ENCODE measurements at places on chromosomes 3 and 15.

- no peak for DNase-seq
Observed at GRCh38 chr3:182787302-182788036, 5.8 kb upstream of the ATP11B start.

DNA sequence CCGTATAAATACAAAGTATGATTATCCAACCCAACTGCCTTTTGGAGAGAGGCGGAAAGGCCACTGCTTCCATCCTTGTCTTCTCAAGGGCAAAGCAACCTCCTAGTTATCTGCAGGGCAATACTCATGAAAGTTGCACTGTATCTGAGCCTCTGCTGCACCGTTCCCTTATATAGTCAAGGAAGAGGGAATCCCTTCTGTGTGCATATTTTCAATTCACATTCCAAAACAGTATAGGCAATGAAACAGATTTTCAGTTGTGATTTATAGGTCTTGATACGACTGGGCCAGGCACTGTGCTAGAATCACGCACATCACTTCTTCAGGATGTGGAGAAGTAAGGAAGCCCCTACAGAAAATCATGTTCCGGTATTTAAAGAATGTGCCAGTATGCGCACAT is 455.7 kb downstream of the FOXP1 start:
- no peak for DNase-seq

GRCh38 chr15:41977757-41978383 is 5.5 kb upstream of the EHD4 start:
- no peak for DNase-seq

DNA sequence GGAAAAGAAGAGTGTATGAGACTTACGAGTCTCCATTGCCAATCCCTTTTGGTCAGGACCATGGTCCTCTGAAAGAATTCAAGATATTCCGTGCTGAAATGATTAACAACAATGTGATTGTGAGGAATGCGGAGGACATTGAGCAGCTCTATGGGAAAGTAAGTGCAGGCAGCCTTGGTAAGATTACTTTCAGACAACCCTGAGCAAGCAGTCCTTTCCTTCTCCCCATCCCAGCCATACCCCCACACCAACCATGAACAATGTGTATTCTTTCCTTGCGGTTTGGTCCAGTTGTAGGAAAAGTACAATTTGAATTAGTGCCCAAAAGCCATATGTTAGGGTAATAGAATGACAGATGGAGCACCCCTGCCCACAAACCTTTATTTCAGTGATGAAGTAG is 5.6 kb downstream of the TSEN2 start:
- DNase-seq: no peak

- no peak for DNase-seq
Observed at GRCh38 chr3:142148044-142148791, 1.1 kb downstream of the TFDP2 start.

DNA sequence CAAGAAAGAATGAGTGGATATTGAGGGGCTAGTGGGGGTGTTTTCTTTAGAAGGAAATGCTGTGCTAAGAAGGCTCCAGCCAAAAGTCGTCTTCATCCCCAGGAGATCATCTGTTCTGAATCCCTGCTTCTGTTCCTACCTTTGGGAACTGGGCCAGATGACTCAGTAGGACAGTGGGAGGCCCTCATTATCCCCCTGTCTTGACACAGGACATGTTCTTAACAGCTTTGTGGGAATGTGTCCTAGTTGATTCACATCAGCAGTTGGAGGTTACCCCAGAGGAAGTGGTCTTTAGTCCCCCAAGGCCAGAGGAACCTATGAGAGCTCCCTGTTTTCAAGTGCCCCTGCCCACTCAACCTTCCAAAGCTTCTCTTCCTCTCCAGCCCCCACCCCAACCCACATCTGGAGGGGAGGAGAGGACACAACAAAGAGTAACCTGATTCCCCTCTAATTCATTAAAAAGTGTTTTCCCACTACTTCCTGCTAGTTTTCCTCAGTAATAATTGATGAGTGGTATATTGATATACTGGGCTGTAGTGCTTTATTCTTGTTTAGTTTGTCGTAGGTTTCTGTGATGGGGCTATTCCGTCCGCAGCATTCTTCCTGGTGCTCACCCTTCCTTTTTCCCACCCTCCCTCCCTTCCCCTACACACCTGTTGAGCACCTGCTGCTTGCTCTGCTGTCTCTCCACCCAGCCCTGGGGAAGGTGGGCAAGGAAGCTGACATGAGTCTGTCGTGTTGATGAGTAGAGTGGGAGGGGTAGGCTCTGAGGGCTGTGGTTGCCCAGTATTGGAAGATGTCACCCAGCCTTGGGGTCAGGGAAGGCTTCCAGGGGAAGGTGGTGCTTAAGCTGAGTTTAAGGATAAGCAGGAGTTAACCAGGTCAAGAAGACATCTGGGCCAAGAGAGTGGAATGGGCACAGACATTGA is 9.3 kb downstream of the PXYLP1 start:
- no peak for DNase-seq

DNA sequence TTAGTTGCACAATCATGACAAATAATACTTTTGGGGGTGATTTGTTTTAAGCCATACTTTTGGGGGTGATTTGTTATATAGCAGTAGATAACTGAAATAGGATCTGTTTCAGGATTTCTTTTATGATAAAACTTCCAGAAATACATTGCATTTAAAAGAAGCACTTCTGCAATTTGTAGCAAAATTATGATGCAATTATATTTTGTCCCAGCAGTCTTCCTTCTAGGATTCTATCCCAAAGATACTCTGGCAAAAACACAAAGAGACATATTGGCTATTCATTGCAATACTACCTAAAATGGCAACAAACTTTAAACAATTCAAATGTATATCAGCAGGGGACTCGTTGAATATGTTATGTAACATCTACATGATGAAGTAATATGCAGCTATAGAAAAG is 78.9 kb upstream of the ANKRD28 start:
- DNase-seq: no peak

DNA sequence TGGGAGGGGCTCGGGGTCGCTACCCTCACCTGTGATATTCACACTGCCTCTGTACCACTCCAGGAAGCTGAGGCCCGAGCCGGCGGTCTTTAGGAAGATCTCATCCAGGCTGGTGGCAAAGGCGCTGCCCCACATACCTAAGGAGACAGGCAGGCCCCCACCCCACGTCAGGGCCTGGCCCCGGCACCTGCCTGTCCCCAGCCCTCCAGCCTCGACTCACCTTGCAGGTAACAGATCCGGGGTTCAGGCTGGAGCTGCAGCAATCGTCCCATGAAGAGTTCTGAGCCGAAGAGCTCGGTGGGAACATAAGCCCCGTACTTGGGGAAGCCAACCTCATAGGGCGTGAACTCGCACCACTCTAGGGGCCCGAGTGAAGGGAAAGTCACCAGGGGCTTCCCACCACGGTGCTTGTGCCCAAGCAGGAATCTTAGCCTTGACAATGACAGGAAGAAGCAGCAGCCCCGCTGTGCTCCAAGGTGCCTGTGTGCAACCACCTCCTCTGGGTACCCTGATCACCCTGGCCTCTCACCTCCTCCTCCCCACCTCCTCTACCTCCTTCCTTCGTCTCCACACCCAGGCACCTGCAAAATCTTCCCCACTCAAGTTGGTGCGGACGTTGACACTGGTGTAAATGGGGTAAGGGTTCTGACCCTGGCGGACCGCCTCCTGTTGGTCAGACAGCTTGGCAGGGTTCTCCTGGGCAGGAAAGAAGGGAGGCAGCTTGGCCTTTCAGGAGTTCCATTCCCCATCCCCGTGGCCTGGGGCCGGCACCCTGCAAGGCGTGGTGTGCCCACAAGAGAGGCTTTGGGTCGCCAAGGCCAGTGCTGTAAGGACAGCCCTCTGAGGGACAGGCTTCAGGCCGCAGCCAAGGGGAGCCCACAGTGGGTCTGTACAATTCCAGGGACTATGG is 10.6 kb downstream of the PLA2G4F start:
- DNase-seq: no peak

GRCh38 chr15:75943713-75944215 is 40.1 kb downstream of the FBXO22 start:
- no peak for DNase-seq

DNA sequence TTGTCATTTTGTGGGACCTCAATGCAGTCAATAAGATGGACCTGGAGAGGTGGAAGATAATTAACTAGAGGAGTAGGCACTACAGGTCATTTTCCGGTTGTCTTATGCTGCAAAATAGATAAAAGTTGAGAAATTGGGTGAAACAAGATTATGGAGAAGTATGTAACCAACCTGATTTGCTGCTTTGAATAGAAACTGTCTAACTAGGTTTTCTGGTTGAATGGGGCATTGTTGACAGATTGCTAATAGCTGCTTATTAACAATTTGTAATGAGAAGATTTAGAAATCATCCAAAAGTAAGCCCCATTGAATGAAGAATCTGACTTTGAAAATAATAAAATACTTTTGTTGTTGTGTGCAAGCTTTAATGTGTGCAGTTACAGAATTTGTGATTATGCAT is 26.2 kb downstream of the PIAS1 start:
- DNase-seq: no peak
